ENCODE measurements at places on chromosomes 5 and 9.

GRCh38 chr5:150441813-150442698 is 7.5 kb downstream of the RPS14 start:
- no peak for DNase-seq

- DNase-seq = no peak
These were observed 295.9 kb downstream of the PSAT1 start for GRCh38 chr9:78592811-78593210.

DNA sequence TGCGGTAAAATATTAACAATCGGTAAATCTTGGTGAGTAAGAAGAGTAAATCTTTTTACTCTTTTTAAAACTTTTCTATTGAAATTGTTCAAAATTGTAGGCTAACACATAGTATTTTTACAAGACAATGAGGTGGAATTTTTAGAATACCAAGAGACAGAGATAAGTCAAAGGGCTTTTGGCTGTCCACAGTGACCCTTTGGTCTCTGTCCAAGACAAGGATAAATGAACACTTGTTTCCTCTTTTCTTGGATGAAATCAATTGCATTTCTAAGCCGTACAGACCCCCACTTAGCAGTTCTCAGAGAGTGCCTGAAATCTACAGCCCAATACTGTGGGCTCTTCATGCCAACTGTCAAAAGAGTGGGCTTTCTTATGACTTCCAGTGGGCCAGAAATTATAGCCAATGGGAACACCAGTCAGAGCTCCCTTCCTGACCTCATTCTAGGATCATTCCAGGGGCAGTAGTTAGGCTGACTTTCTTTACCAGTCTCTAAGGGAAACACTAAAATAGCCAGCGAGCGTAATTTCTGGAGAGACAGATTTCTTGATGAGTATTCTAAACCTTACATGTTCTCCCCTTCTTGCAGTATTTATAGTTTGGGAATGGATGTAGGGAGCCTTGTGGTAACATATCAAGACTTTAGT is 74.1 kb downstream of the GALNT10 start:
- DNase-seq = no peak

- DNase-seq = no peak
These were observed 152.5 kb downstream of the PRKACG start for GRCh38 chr9:68861436-68861835.

GRCh38 chr5:180494510-180495181 is 467 bp downstream of the CNOT6 start:
- peak; percentile 39 for DNase-seq

GRCh38 chr5:136040746-136041415 is 12.1 kb downstream of the TGFBI start:
- DNase-seq = no peak

DNA sequence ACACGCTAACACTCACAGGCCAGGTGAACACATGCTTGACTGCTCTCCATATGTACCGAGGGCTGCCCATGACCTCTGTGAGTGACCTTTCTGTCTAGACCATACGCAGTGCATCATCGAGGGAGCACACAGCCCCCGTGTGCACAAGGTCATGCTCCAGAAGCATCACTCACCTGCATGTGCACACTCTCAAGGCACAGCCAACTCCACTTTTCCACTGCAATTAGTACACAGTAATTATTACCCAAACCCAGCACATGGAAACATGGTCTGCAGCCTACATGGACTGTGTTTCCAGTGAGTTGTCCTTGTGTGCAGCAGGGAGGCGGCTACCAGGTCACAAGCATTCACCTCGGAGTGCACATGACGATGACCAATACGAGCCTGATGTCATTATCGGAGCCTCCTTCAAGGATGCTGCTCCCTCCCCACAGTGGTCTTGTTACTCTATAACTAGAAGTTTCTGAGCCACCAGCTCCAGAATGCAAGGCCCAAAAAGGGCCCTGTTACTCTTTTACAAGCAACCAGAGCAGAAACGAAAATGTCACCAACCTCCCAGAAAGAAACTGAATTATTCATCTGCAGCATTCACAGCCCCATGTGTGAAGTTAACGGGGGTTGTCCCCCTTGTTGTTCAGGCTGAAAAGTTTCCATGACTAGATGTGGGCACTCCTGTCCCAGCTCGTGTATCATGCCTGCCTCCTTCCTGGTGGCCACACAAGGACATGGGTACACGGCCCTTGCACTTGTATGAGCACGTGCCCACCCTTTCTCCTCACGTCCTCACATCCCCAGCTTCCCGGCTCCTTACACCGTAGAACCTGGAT is 31.2 kb downstream of the SEMA4D start:
- DNase-seq = no peak

GRCh38 chr9:126482361-126483044 is 131.2 kb upstream of the LMX1B start:
- peak; percentile 71 for DNase-seq

- no peak for DNase-seq
These were observed 40.1 kb upstream of the TARS1 start for GRCh38 chr5:33400675-33401074.

DNA sequence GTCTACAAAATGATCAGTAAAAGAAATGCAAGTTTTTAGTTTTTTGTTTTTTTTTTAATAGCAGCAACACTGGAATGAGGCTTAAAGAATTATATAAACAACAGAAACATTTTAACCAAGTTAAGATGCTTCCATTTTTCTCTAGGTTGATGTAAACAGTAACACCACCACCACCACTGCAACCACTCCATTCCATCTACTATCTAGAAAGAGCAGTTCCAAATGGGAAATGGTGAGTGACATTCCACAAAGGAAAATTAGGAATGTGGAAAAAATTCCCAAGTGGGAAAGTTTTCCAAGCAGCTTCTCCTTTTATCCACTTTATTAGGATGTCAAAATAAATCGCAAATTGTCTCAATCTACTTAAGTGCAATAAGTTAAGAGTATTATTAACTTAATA is 32.6 kb downstream of the SLC38A9 start:
- DNase-seq = no peak

DNA sequence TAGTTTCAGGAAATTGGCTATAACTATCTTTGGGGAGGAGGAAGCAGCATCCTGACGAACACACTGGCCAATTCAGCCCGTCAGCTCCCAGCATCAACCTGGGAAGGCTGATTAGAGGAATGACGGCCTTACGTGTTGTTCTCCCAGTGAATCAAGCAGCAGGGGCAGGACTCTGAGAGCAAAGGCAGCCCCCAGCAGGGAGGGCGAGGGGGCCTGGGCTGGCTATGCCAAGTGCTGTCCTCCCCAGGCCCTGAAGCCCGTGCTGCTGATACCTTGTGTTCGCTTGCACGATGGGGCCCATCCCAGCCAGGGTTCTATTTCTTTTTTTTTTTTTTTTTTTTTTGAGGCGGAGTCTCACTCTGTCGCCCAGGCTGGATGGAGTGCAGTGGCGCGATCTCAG is 254.1 kb downstream of the FSTL4 start:
- DNase-seq = no peak

DNA sequence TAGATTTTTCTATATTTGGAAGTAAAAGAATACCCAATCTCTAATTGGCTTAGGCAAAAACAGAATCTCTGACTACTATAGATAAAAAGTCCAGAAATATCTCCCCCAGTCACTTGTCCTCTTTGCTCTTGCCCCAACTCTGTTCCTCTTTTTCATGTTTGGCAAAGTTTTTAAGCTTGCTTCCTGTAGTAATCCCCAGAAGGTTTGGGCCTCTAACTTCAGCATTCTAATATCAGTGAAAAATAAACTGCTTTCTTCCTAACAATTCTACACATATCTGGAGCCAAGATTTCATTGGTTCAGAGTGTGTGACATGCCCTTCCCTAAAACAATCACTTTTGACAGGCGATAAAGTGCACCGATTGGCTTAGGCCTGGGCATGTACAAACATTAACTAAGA is 1680.3 kb downstream of the MAT2B start:
- DNase-seq = no peak

GRCh38 chr9:33867747-33868439 is 50.9 kb downstream of the UBE2R2 start:
- no peak for DNase-seq

DNA sequence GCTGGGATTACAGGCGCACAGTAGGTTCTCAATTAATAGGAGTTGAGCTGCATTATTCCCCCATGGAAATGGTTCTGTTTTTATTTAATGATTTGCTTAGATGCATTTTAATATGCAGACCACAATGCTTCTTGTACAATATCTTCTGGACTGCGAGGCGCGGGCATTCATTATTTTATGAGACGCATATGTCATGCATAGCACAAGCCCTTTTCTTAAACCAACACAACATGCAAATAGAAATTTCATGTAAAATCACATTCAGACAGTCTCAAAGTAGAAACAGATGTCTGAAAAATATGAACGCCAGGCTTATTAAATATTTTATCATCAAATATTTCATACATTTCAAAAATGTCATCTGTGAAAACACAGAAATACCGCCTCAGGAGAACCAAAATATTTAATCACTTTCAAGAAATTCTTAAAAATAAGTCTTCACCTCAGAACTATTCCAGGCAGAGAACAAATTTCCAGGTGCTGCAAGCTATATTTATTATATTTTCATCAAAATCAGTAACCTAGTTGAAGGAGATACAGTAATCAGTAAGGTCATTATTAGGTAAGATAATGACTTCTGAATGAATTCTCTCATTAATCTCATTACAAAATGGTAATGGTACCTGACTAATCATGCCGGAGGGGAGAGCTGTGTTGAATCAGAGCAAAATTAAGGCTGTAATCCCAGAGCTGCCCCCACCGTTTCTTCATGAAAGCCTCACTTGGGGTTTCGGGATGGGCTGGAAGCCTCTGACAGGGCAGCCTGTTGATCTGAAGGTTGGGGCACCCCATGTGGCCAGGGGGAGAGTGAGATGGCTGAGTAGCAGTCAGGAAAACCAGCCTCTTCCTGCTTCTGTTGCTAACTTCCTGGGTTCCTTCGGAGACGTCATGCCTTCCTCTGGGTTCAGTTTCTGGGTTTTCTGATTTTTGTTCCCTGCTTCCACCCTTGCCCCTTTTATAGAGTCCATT is 133.9 kb upstream of the ZNF618 start:
- DNase-seq = no peak

DNA sequence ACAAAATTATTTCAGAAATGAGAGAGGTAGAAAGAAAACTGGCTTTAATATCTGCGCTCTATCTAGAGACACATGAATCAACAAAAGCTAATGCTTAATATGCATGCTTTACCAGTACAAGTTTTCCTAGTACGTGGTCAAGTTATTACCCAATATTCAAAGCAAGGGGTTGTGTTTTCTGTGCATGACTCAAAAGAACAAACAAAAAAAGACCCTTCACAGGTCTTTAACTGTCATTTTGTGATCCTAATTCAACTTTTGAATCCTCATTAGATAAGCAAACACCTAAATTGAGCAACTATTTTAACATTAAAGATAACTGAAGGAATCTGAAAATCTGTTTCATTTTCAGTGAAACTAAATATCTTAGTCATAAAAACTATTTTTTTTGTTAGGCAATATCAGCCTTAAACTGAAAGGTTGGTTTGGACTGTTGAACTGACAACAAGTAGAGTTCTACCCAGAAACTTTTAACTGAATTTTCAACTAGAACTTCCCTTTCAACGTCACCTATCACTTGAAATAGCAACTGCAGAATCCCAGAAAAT is 12.5 kb downstream of the ST8SIA4 start:
- no peak for DNase-seq

GRCh38 chr5:71907001-71907588 is 188.0 kb downstream of the CARTPT start:
- DNase-seq = no peak

GRCh38 chr5:156835905-156836304 is 14.2 kb upstream of the PPP1R2B start:
- no peak for DNase-seq

DNA sequence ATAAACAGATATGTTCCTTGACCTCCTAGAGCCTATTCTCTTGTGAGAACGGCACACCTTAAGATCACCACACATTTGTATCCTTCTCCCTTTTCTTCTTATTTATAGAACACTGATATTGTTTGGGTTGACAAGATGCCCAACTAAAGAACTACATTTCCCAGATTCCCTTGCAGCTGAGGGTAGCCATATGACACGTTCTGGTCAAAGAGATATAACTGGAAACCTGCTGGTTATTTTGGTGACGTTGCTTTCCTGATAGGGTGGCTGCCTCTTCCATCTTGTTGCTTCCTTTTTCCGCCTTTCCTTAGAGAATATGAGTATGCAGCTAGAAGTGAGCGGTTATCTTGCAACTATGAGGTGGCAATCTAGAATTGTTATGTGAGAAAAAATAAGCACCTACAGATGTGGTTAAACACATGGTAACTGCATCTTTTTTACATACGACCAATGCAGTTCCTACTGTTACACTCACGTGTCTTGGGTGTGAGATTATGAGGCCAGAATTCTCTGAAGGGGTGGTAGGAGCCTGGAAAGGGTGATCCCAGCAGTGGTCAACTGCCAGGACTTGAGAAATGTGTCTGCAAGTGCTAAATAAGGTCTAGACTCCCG is 72.9 kb downstream of the SEC61B start:
- no peak for DNase-seq

DNA sequence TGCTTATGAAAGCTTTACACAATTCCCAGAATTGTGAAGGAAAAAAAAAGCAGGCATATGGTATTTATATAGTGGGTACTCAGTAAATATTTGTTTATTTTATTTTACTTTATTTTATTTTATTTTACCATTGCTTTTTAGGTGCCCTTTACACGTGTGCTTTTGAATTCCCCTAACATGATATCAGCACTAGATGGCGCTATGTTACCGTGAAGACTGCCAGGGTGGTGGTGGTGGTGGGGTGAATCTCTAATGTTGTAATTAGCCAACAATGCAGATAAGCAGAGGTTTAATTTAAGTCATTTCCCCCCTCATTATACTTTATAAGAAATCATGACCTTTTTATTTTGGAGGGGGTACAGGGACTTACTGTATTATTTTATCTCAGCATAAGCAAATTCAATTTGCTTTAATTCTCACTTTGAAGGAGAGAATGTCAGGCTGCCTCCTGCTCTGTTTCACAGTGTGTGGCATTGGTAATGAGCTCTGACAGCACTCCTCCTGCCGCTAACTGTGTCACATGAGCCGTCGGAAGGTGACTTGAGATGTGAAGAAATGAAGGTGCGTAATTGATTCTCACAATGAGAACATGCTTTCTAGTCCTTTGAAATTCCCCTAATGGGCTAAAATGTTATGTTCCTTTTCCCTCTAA is 165.6 kb downstream of the YTHDC2 start:
- DNase-seq = peak; percentile 69

DNA sequence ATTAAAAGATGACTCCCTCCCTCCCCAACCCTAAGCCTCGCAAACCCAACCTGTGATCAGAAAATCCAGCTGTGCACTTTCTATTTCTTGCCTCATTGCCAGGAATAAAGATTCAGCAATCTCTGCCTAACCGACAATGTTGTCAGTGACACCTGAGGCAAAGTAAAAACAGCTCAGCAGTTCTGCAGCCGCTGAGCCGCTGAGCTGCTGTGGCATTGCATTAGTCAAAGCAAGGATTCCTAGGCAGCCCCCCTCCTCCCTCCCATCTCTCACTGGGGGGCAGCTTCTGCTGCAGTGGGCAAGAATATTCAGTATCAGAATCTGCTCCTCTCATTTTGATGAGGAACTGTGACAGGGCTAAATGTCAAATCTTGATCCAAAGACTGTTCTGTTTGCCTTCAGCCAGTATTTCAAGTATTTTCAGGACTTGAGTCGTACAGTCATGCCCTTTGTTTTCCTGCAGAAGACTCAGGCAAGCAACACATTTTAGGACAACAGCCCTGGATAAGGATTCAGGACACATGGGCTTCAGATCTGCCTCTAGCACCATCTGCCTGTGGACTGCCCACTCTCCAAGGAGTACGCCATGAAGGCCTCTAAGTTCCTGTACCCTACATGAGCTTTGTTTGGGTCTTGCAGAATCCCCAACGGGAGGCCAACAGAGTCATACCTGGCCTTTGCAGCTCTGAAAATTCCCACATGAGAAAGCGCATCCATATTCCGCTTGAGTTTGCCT is 41.1 kb upstream of the DAP start:
- DNase-seq = peak; percentile 9

GRCh38 chr5:170254056-170254455 is 21.3 kb downstream of the C5orf58 start:
- DNase-seq = no peak

Data from neuronal stem cell (in vitro differentiated cells).